ENCODE measurements at places on chromosomes 4 and X.
A peak's percentile ranks its signal among the peaks of the same experiment; 100 is the strongest.

DNA sequence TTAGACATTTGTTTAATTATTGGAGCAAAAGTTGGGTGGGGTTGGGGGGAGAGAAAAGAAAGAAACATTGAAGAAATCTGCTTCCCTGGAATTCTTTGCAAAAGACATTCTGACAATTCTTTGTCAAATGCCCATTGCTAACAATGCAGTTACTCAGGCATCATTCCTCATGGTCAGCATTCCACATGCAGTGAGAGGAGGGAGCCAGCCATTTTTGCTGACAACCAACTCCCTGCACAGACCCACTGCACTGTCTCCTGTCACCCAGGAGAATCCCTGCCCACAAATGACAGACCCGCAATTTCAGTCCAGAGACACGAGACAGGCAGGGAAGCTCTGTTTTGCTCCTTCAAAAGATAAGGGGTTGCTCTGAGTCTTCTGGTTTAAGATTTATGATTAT is 985.1 kb upstream of the SLIT2 start:
- no peak for DNase-seq

DNA sequence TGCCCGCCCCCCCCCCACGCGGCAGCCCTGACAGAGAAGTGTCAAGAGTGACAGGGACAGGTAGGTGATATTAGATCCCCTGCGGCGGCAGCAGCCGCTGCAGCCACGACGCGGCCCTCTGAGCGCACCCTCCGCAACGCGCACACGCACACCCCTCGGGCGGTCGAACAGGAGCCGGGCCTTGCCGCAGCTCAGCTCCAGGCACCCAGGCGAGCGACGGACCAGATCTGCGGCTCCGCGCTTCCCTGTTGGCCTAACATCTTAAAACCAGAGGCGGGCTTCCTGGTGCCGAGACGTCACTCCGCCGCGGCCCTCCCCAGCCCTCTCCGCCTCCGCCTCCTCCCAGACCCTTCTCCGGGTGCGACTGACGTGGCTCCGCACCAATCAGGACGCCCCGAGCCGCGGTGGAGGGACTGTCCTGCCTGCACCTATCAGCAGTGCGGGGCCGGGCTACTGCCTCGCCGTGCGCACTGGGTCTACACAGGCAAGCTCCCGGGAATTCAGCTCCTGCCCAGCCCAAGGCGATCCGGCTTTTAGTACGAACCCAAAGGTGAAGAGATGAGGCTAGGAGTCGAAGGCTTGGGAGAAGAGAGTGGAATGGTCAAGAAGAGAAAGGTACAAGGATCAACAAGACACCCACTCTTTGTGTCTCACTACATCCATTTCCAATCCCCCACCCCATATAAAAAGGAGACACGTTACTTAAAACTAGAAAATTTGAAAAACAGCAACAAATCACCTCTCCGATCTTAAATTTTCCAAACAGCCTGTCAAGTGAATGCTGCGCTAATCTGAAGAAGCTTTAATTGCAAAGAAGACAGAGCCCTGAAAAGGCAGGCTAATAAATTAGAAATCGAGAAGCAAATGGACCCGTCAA is at the start of gene PITX2:
TSS of gene PITX2 (minus strand) at position 237 of the 877 bp plus-strand sequence. CDS start 617 bp downstream, outside the sequence.
- peak; percentile 47 for DNase-seq

DNA sequence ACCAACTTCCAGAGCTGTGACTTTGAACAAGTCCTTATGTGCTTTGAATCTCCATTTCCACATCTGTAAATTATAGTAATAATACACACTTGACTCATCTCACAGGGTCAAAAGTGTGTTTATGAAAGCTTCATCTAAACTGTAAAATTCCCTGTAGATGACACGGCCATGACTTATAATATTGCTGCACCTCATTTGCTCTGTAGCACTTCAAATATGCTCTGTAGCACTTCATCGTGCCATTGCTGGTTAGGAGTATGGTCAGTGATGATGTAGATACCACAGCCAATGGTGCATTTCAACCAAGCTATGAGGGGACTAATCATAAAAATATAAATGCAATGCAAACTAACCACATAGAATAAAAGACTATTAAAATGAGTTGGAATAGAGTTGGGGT is 318.6 kb downstream of the ANK2 start:
- no peak for DNase-seq

DNA sequence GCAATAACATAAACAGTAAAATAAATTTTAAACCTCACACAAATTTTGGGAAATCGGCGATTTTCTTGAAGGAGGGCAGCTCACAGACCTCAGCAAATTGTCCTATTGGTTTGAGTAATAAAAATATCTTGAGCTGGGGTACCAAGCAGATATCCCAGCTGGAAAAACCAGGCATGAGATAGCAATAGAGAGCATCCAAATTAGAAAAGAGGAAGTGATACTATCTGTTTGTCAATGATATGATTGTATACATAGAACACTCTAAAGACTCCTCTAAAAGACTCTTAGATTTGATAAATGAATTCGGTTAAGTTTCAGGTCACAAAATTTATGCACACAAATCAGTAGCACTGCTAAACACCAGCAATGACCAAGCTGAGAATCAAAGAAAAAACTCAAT is 90.5 kb upstream of the ACTRT1 start:
- no peak for DNase-seq

DNA sequence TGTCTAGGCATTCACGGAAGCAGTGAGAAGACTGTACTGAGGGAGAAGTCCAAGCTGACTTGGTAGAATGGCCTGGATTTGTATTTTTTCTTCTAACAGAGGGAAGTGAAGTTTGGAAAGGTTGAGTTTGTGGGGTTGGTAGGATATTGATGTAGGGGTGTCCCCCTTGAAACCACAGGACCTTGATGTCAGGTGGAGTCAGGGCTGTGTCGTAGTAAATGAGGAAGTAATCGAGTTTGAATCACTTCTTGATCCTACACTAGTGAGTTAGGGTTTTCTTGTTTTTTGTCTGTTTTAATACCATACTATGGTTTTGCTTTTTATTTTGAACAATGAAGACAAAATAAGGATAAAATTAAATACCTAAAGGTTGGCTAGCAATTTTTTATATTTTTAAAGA is 30.1 kb upstream of the ANAPC4 start:
- no peak for DNase-seq

DNA sequence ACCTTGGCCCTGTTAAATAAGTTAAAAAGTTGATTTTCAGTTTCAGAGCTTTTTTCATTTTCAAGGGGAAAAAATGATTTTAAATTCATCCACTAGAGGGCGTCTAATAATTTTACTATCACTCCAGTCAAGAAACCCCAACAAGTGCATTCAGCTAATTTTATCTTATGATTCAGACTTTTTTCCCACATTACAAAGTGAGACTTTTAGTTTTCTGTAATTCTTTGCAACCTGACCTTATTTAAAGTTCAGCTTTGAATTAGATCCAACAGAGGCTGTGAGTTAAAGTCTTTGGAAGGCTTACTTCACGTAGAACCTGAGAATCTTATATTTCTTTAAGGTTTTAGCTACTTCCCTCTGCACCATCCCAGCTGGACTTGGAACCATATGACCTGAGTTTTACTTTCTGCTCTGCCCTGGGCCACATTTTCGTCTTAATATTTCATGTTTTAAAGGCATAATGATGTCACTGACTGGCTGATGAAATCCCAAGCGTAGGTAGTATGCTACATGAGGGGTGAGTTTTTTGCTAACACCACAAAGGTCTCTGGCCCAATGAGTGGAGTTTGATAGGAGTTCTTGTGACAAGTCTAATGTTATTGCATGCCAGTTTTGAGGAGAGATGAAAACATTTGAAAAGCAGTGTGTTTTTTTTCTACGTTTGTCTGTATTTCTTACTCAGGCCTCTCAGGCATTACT is 7.2 kb downstream of the GNRHR start:
- DNase-seq = no peak

- no peak for DNase-seq
Measured at GRCh38 chrX:152480269-152481212, 29.4 kb upstream of the GABRA3 start.

DNA sequence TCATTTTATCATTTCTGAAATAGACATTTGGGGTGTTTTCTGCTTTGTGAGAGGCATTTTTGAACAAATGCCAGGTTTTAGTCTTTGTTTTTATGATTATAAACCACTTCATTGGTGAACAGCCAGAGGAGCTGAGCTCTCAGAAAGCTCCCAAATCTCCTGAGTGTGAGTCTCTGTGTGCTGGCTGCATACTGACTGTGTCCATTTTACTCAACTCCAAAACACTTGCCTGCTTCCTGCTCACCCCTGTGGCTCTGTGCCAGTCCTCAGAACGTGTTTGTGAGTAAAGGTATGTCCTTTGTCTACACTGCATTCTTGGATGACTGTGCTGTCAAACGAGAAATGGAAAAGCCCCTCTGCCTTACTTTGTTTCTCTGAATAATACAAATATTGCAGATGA is 5.4 kb upstream of the LRAT start:
- DNase-seq = no peak

DNA sequence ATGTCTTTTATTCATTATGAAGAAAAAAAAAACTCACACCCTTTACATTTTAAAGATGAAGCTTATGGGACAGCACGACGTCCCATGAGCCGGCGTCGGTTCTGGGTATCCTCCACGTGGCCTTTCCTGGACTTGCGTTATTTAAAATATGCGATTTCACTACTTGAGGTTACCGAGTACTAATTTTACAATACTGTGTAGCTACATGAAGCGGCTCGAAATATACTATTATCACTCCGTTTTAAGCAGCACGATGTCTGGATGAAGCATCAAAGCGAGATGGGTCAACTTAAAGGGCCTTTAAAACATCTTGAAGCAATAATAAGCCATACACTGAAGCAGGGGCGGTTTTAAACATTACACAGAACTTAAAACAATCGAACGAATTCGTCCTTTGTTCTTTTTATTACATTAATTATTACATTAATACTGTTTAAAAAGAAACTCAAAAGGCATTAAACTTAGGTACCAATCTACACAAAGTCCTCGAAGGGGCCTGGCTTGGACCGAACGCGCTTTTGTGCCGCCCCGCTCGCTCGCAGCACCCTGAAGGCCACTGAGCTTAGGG is 1.4 kb upstream of the KLF3 start:
- no peak for DNase-seq

GRCh38 chr4:86967798-86968197 is 33.0 kb downstream of the AFF1 start:
- DNase-seq = no peak

DNA sequence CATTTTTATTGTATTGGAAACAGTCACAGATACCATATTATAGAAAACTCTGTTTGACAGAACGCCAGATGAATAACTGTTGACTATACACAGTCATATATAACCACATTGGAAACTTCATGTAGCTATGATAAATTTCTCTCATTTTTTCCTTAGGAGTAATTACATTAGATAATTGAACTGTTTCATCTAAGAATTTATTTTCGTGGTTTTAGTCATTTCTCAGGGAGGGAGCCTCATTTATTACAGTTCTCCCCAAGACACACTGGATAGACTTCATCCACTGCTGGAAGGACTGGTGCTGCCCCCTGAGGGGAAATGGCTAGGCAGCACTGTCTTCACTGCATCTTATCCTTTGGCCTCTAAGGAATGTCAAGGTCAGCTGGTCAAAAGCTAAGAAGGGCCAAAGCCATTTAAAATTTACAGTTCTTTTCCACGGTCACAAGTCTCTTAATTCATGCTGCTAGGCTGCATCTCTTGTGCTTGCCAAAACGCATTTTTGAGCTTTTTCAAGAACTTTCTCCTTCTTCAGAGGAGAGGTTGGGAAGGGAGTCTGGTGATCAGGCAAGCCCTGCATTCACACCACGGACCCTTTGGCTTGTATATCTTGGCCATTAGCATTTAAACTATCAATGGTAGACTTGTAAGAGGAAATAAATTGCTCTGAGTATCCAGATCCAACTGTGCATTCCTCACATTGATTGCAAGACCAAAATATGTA is 145.1 kb downstream of the CBR4 start:
- no peak for DNase-seq

GRCh38 chrX:31036895-31037294 is 34.9 kb downstream of the FTHL17 start:
- no peak for DNase-seq

- no peak for DNase-seq
Measured at GRCh38 chr4:57068237-57068981, 41.8 kb downstream of the IGFBP7 start.

Measured in stimulated activated CD4-positive, alpha-beta T cell treated with anti-CD3 and anti-CD28 coated beads, Interleukin-12 subunit alpha, Interleukin-12 subunit beta, amount 100 ng/mL, for 48 hours (primary cell).